Kidney (tissue), 22 donors: ENCODE measurements at places on chromosomes 1 and 21. TPM values are rescaled to one million over a fixed set of nuclear protein-coding genes. Genes with fewer than 3 reads are reported as not detected.

GRCh38 chr1:6409053-6409452 is 10.7 kb downstream of the HES2 start:
- H3K36me3 ChIP-seq: no peaks in the 10 kb centered on the region
- no peak overlapping the region for H3K4me3 ChIP-seq
- H3K27ac ChIP-seq: no peak overlapping the region
- no peaks in the 10 kb centered on the region for H3K27me3 ChIP-seq
- no peak for DNase-seq
- H3K4me1 ChIP-seq: no peaks in the 10 kb centered on the region

- no peak overlapping the region for H3K4me3 ChIP-seq
- no peak for DNase-seq
- no peak overlapping the region for H3K27ac ChIP-seq
Observed at GRCh38 chr1:213783893-213784292, 203.9 kb upstream of the PROX1 start.

- no peaks in the 10 kb centered on the region for H3K27me3 ChIP-seq
- H3K4me3 ChIP-seq: no peak overlapping the region
- no peaks in the 10 kb centered on the region for H3K36me3 ChIP-seq
- no peak for DNase-seq
- H3K4me1 ChIP-seq: no peaks in the 10 kb centered on the region
Observed at GRCh38 chr1:33357099-33357498, 36.2 kb upstream of the A3GALT2 start.

Gene RIMS3
- 1.6 TPM for polyA plus RNA-seq

DNA sequence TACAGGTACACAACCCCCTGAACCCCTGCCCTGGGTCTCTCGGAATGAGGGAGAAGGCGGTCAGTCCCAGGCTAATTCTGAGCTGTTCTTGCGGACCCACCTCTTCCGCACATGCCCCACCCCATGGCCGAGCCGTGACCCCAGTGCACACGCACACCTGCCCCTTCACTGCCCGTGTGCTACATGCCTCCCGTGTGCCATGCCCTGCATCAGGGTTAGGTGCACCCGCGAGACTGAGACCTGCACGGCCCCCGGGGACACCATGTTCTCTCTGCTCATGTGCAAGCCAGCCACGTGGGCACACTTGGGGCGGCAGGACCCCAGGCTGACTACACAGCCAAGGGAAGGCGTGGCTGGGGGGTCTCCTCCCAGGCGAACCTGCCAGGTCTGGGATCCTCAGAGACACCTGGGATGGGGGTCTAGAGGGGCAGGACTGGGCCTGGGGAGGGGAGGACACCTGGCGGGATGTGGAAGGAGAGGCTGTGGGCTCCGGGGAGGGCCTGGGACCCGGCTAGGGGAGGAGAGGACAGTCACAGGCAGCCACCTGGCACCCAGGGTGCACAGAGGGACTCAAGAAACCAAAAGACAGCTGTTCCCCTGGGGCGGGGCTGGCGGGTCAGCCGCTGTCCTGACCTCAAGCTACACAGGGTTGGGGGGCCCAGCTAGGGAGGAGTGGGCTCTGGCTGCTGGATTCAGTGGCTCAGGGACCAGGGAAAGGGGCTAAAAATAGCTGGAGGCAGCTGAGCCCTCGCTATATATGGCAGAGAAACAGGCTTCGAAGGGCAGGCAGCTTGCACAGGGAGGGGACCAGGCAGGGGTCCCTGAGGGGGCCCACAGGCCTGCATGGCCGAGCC is 133.4 kb downstream of the CASZ1 start:
- H3K27me3 ChIP-seq: no peaks in the 10 kb centered on the region
- no peak overlapping the region for H3K4me3 ChIP-seq
- DNase-seq: no peak
- peaks cover 3% of the 10 kb centered on the region for H3K4me1 ChIP-seq
